Fibroblast of skin of back (primary cell): ENCODE measurements at places on chromosomes 5 and 9.

DNA sequence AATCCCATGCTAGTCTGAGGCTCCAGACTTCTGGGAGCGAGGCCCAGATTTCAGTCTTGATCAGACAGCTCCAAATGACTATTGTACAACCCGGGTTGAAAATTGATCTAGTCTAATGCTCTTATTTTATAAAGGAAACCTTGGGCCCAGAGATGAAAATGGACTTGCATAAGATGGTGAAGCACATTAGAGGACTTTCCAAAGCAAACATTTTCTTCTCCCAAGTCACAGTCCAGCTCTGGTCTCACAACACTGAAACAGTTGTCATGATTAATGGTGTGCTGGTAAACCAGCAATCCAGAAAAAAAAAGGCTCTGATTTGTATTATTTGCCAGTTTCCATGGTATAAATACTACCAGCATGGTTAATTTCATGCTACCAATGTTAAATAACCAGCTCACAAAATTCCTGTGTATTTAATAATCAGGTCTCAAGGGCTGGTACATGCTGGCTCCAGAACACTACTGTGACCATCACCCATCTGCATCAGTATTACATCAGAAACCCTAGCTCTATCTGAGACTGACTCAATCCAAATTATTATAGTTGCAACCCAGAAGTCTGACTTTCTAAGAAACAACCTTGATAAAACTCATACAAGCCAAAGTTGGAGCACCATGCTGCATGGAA lies 32.5 kb upstream of the ABLIM3 start:
- no peak for DNase-seq

DNA sequence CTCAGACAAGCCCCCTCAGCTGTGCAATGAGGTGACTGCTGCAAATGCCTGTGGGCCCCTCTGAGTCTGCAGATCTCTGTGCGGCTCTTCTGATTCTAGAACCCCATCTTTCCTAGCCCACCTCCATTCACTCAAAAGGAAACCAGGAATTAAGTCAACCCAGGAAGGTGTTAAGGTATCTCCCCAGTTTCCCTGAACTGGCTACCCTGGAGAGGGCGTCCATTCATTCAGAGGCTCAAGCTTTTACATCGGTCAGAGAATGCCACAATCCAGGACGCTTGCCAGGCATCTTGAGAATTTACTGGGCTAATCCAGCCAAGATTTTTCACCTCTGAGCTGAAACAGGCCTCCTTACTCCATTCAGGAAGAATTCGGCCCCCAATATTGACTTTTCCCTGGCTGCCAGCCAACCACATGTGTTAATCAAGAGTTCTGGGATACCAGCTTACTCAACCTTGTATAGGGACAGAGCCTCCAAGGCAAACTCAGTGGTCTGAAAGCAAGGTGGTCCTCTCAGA lies 889 bp upstream of the ADAMTS12 start:
- DNase-seq, result peak; percentile 94

DNA sequence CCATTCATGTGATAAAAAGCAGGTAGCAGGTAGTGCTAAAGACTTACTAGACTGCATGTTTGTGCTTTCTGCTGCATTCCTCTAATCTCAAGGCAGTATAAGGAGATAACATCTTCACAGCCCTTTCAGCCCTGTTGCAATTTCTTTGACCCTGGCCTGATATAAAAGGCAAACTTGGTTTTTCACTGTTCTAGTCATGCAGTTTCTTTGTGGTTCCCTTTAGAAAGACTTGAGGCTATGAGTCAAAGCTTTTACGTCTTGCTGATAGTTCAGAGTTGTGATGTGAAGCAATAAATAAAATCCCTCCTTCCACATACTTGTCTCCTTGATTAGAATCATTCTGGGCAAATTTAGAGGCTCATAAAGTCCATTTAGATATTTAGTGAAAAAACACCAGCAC lies 88.6 kb upstream of the CDKN2B start:
- DNase-seq, result peak; percentile 63

- DNase-seq, result peak; percentile 49
These were observed 58.7 kb downstream of the RXRA start for GRCh38 chr9:134384811-134385479.

GRCh38 chr5:74319076-74319475 lies 321.5 kb downstream of the ENC1 start:
- peak; percentile 40 for DNase-seq

DNA sequence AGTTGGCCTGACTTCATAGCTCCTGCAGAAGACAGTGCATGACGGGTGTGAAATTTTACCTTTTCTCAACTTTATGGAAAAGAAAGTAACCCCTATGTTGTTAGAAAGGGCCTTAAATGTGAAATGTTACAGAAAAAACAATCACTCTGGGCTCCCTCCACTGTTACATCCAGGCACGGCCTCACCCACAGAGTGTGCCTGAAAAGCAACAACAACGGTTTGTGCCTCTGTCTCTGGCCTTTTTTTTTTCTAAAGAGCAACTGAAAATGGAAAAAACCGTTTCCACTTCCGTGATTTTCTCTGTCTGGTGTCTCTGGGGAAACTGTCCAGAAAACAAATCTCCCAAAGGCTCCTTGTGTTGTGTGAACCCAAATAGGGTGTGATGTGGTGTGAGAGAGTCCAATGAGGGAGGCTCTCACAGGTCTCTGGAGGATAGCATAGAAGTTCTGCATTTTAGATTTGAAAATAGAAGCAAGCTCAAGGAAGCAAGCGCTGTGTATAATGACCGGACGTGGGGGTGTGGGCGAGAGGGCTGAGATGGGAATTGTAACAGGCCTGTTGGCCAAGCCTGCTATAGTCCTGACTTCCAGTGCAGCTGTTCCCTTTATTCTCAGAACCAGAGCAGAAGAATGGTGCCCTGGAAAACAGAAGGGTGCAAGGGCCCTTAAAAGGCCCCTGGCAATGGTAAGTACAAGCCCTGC lies 221.8 kb upstream of the TUT7 start:
- DNase-seq, result no peak

DNA sequence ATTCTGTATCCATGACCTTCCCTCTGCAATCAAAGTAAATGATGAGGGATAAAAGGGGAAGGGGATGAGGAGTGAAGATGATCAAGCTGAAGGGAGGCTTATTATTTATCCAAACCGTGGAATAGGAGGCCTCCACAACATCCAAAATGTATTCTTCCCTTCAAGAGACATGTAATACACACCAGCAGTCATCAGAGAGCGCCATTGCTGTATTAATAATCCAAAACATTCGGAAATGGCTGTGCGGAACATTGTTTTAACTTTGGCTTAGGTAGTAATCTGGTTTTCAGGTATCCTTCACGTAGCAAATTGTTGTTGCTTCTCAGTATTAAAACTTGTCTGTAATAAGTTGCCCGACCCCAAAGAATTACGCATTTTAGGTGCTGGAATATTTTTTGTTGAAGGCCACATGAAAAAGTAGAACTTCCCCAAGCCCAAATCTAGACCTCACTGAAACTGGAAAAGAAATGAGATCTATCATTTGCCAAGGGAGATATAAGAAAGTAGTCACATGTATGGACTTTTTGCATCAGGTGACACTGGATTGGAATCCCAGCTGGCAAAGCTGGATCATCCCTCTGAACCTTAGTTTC lies 2.6 kb upstream of the BOD1 start:
- peak; percentile 57 for DNase-seq

- no peak for DNase-seq
These were observed 48.4 kb upstream of the SUSD3 start for GRCh38 chr9:93010056-93010455.

GRCh38 chr5:37283214-37283820 lies 34.1 kb upstream of the CPLANE1 start:
- no peak for DNase-seq

DNA sequence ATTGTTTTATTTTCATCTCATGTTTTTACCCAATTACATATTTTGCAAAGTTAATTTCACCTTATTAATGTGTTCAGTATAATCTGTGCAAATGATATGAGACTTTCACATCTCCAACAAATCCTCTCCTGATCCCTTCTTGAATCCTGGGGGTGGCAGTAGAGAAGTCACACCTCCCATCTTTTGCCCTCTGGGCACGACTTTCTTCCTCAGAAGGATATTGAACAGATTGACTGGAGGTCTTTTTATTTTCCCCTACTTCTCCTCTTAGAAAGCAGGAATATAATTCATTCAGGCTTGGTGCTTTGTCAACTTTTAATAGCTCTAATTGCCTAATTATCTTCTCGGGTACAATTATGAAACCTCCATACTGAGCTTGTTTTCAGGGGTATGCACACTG lies 1037.1 kb upstream of the NUDT12 start:
- no peak for DNase-seq

DNA sequence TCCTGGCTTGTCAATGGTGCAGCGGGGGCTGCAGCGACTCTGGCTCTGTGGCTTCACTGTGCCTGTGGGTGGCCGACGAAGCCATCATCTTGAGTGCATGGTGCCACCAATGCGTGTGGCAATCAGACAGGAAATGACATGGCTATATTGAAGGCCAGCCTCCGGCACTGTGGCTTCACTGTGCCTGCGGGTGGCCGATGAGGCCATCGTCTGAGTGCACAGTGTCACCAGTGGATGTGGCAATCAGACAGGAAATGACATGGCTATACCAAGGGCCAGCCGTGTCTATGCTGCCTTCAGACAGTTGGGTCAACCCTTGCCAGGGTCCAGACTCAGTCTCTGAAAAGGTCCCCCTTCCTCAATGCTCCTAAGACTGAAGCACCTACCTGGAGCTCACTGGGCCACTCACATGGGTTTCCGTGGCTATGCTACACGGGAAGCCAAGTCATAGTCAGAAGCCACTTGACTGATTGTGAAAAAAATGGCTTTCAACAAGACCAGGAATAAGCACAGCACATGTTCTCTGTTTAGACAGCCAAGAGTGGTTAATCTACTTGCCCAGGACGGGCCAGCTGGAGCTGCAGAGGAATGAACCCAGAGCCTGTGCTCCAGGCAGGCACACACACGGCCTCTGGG lies 67.5 kb upstream of the S1PR3 start:
- DNase-seq, result no peak

DNA sequence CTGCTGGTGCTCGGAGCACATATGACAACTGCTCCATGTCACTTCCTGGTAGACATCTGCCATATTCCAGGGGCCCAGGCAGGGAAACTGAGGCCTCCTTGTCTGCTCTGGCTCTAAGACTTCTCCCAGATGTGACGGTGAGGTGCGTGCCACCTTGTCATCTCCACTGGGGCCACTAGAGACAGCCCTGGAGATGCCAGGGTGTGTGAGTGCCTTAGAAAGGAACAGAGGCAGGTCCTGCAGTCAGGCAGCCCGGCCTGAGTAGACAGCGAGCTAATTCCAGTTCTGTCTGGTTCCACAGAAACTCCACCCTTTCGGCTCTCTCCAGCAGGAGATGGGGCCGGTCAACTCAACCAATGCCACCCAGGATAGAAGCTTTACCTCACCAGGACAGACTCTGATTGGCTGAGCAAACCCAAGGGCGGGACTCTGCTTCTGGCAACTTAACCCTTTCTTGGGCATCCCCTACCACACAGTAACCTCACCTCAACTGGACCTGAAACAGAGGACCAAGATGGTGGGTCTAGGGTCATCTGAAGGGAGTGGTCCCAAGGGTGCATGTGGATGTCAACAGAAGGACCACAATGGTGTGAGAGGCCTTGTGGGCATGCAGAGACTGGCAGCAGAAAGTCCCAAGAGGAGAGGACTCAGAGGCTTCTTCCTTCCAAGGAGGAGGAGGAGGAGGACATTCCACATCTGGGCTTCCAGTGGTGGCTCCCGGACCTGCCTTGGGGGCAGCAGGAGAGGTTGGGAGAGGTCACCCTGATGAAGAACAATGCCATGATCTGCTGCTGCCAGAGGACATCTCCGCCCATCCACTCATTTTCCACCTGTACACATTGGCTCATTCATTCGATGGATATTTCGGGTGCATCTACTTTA lies 77.7 kb downstream of the RGS3 start:
- peak; percentile 76 for DNase-seq

DNA sequence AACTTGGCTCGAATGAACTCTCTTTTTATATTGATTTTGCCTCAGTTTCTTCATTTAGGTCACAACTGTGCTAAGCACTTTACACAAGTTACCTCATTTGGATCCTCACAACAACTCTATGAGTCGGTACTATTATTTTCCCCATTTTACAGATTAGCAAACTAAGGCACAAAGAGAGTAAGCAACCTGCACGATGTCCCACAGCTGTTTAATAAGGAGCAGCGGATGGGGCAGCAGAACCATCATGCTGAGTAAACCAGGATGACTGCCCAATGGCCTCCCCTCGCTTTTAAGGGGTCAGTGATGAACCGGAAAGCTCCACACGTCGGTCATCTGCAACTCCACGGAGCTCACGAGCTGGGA lies 607 bp downstream of the PRELID2 start:
- DNase-seq, result no peak

DNA sequence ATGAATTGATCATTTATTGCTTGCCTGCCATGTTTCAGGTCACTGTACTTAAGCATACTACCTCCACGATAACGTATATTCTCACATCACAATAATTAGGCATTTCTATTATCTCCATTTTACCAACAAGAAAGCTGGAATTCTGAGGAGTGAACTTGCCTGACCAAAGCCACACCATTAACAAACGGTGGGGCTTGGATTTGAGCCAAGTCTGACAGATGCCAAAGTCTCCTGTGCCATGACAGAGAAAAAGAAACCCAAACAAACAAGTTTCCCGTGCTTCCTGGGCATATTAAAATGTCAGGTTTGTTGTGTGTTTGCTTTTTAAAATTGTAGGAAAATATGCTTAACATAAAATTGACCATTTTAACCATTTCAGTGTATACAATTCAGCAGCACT lies 40.8 kb upstream of the KCNV2 start:
- no peak for DNase-seq

- no peak for DNase-seq
These were observed 529.1 kb upstream of the CLINT1 start for GRCh38 chr5:158388021-158388420.

DNA sequence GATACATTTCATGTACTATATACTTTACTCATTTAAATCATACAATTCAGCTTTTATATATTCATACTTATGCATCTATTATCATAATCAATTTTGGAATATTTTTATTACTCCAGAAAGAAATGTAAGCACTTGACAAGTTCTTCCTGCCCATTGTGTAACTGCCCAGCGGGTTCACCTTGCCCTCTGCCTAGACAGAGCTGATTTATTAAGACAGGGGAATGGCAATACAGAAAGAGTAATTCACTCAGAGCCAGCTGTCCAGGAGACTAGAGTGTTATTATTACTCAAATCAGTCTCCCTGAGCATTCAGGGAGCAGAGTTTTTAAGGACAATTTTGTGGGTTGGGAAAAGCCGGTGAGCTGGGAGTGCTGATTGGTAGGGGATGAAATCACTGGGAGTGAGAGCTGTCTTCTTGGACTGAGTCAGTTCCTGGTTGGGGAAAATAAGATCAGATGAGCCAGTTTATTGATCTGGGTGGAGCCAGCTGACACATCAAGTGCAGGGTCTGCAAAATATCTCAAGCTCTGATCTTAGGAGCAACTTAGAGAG lies 16.1 kb upstream of the SPIN1 start:
- no peak for DNase-seq
